Hematopoietic multipotent progenitor cell (in vitro differentiated cells): ENCODE measurements at places on chromosomes 7 and 10. TPM values are rescaled to one million over a fixed set of nuclear protein-coding genes. Genes with fewer than 3 reads are reported as not detected.

DNA sequence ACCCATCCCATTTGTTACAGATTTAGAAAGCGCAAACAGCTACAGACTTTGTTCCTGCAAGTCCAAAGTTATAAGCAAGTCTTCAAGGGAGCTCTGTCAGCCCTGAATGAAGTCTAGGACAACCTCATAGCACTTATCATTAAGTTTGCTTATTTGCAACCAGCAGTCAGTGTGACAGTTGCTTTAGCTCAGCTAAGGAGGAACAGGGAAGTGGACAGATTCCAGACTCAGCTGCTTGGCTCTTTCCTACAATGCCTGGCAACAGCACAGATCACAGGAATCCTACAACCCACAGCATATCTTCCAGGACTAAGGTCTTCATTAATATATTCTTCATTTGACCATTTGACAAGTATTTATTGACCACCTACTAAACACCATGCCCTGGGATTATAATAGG lies 17.4 kb upstream of the KIF5B start:
- no peak for DNase-seq

The CHAT gene
- total RNA-seq: not detected

- DNase-seq: no peak
Measured at GRCh38 chr7:16926283-16926682, 44.5 kb upstream of the AGR3 start.

DNA sequence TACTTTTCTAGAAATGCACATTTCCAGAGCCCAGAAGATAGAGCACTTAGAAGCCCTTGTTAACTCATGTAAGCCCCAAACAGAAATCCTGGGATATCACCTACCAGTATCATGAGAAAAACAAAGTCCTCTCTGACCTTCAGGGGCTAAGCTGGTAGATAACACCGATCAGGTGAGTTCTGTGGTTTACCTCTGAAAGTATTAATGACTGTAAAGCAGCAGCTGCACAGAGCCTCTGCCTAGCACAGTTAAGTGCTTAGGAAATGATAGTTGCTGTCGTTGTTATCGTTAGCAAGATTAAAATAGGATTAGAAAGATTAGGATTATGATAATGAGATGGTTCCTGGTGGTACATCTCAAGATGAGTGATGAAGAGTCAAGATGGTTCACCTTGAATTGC lies 64.9 kb downstream of the PLXNA4 start:
- DNase-seq: no peak

GRCh38 chr10:84945791-84946190 lies 617.4 kb downstream of the CCSER2 start:
- no peak for DNase-seq
